Fibroblast of skin of left quadriceps (primary cell): ENCODE measurements at places on chromosomes 1 and 21.

- DNase-seq: no peak
These were observed 34.1 kb upstream of the NRIP1 start for GRCh38 chr21:15098908-15099307.

DNA sequence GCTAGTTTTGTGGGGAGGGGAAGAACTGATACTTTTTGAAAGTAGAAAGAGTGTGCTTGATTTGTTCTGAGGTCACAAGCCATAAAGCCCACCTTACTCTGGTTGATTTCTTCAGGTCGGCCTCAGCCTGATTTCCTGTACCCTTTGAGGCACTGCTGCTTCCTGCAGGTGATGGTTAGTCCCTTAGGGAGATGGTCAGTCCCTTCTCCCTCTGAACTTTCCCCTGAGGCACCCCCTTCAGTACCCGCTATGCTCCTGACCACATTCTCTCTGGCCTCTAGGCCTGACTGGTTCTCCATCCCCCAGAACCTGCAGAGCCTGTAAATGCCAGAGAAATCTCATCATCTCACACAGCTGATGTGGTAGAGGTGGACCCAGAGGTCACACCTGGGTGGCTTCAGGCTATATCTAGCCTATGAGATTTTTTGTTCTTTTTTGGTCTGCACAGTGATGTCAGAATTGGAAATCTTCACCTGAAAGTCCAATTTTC is 15.0 kb upstream of the ID3 start:
- DNase-seq: no peak

DNA sequence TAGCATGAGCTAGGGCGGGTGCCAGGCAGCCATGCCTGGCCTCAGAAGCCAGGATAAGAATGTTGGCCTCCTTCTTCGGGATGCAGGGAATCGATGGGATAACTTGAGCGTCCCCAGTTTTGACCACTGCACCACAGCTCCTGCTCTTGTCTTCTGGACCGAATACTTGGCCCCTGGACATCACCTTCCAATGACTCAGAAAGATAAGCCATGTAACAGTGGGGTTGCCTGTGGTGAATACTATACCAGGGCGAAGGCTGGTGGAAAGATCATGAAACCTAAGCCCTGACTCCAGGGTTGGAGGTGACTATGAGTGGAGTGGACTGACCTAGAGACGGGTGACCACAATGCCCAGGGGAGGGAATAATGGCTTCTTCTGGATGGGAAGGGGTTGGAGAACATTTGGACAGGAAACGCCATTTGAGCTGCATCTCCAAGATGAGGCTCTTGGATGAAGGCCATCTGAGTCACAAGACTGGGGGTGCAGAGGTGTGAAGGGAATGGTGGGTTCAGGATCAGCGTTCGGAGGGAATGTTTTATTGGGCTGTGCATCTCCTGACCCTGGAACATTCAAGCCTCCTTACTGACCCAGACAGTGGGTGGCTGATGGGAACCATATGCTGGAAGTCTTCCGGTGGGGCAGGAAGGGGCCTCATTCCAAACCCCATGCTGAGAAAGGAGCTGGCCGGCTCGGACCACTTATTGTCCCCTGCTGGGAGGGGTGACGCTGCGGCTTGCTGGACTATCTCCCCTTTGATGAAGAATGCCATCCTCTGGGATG is 18.5 kb upstream of the KCNE2 start:
- DNase-seq: no peak

GRCh38 chr21:44612669-44613229 is 870 bp downstream of the KRTAP10-8 start:
- no peak for DNase-seq
